ENCODE measurements at places on chromosomes 2 and 18.

GRCh38 chr2:33033606-33034081 lies 86.9 kb downstream of the LTBP1 start:
- no peak for DNase-seq

DNA sequence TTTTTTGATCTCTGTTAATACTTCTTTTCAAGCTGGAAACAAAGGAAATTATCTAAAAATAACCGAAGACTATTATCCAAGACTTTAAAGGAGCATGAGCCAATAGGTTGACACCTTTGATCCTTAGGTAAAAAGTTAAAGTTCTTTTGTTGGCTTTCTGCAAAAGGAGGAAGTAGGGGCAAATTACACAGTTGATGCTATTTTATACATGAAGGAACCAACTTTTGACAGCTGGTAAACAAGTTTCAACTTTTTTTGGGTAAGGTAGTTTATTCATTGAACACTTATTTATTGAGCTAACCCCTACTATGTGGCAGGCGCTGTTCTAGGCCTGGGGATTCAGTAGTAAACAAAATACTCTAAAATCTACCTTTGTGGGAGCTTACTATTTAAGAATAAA lies 66.6 kb upstream of the ZEB2 start:
- DNase-seq, result no peak

DNA sequence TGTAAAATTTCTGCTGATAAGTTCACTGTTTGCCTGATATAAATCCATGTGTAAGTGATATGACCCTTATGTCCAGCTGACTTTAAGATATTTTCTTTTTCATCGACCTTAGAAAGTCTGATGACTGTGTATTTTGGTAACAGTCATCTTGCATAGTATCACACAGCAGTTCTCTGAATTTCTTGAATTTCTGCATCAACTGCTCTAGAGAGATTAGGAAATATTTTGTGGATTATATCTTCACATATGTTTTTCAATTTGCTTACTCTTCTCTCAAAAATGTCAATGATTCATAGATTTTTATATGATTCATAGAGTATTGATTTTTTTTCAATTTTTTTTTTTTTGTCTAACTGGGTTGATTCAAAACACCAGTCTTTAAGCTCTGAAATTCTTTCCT lies 945.3 kb downstream of the TRIB2 start:
- DNase-seq, result no peak

DNA sequence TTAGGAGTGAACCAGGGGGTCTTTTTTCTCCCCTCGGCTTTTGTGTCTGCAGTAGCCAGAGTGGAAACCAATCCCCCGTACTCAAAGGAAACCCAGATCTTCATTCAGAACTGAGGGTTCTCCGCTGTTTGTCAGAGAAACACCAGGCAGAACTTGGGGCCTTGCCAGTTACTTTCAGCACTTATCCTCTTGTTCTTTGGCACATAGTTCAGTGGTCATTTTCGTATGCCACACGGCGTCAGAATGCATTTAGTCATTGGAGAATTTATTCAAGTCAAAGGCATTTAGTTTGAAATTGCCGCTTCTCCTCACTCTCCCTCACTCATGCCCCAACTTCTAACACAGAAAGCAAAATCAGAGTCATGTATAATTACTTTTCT lies 102.9 kb downstream of the CABLES1 start:
- DNase-seq, result peak; percentile 56

- no peak for DNase-seq
Measured at GRCh38 chr2:49226360-49226759, 72.0 kb upstream of the FSHR start.

- DNase-seq, result no peak
Measured at GRCh38 chr18:65436430-65436829, 314.4 kb upstream of the CDH7 start.

- DNase-seq, result peak; percentile 46
Measured at GRCh38 chr2:201231781-201232466, 28.4 kb upstream of the CASP8 start.

GRCh38 chr18:845152-845819 lies 33.2 kb upstream of the YES1 start:
- no peak for DNase-seq

- no peak for DNase-seq
Measured at GRCh38 chr2:42937171-42937875, 144.9 kb upstream of the HAAO start.

- no peak for DNase-seq
Measured at GRCh38 chr18:29892960-29893558, 1149.5 kb downstream of the DSC3 start.

DNA sequence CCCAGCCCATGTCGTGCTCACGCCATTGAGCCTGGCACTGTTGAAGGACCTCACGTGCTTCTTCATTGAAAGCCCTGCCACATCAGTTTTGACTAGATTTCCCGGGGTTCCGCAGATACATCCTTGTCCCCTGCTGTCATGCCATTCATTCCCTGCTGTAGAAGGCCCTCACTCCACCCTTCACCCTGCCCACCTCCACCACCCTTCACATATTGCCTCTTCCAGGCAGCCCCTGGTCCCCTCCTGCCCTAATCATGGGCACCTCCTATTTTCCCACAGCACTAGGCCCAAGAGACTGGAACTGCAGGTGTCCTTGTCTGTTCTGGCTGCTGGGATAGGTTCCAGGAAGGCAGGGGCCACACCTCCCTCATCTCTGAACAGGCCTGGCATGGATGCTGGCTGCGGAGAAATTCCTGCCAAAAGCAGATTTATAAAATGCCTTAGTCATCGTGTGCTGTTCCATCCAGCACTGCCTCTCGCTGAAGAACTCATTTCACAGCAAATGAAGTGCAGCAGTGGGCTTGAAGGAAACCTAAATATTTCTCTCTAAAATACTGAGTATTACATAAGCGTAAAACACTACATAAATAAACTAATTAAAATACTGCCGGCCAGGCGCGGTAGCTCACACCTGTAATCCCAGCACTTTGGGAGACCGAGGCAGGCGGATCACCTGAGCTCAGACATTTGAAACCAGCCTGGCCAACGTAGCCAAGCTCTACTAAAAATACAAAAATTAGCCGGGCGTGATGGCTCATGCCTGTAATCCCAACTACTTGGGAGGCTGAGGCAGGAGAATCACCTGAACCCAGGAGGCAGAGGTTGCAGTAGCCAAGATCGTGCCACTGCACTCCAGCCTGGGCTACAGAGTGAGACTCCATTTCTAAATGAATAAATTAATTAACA lies 38.4 kb downstream of the EIF4E2 start:
- DNase-seq, result no peak

GRCh38 chr2:36456227-36457175 lies 100.9 kb downstream of the CRIM1 start:
- DNase-seq, result no peak

GRCh38 chr2:98912221-98912851 lies 23.7 kb downstream of the CRACDL start:
- DNase-seq, result no peak

DNA sequence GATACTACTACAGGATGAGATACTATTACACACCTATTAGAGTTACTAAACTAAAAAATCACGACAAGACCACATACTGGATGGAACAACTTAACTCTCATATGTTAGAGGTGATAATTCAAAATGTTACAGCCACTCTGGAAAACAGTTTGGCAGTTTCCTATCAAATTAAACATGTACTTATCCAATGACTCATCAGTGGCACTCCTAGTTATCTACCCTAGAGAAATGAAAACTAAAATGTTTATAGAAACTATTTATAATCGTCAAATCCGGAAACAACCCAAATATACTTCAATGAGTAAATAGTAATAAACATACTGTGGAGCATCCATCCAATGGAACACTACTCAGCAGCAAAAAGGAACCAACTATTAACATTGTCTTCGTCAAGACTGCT lies 137.0 kb upstream of the RBBP8 start:
- DNase-seq, result no peak

- no peak for DNase-seq
Measured at GRCh38 chr18:79386547-79386946, 9.2 kb upstream of the NFATC1 start.

DNA sequence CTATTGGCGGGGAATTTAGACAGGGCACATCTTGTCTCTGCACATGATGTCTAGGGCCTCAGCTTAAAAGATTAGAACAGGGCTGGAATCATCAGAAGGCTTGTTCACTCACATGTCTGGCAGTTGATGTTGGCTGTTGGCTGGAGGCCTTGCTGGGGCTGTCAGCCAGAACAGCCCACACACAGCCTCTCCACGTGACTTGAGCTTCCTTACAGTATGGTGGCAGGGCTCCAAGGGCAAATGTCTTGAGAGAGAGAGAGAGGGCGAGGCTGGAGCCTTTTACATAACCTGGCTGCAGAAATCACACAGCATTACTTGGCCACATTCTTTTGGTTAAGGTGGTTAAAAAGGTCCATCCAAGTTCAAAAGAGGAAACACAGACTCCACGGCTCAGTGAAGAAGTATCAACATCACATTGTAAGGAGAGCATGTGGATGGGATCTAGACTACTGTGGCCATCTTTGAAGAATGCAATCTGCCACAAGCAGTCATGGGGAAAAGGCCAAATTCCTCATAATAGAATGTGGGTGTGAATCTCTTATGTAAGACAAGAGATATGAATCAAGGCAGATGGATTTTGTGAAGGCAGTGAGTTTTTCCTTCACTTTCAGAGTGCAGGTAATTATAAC lies 30.4 kb downstream of the SRSF7 start:
- no peak for DNase-seq

DNA sequence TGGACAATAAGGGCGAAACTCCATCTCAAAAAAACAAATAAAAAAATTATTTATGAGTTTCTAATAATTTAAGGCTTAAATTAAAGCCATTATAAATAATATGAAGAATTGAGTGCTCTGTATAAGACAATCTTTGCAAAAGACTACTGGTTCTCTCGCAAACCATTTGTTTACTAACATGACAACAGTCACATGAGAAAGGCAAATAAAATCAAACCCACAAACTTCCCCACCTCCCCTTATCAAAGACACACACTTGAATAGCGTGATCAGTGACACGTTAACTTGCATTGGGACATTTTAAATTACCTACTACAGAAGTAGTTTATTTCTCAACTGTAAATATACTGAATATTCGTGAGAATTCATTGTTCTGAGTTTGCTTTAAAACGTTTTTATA lies 21.1 kb downstream of the RAB1A start:
- DNase-seq, result no peak

GRCh38 chr2:199933466-199933865 lies 21.8 kb downstream of the TYW5 start:
- no peak for DNase-seq

GRCh38 chr2:133760376-133760775 lies 192.1 kb upstream of the NCKAP5 start:
- no peak for DNase-seq

DNA sequence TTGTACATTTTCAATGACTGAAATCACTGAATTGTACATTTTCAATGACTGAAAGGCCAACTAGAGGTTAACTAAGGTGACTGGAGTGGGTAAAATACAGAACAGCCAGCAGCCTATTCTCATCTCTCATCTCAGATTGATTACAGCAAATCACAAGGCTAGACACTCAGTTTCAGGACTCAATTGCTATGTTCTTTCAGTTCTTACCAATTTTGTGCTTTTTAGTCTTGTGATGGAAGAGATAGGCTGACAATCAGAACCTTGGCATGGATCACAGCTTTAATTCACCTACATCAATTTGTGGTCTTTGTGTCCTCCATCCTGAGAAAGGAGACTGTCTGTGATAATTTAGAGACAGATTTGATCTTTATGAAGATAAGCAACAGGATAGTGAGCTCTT lies 124.7 kb downstream of the GULP1 start:
- no peak for DNase-seq

DNA sequence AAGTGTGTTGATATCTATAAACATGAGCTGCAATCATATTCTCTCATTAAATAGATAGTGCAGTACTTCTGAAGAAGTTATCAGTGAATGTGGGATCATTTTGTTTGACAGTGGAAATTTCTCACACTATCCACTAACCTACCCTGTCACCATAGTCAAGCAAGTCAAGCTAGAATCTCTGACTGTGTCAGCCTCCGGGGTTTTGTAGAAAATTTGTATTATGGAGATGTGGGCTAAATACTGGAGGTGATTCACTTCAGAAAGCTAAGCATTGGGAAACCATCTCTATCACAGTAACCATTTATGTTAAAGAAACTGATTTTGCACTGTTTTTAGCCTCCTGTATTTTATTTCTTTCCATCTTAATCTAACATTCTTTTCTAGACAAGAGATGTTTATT lies 126.6 kb upstream of the CREB1 start:
- DNase-seq, result no peak

DNA sequence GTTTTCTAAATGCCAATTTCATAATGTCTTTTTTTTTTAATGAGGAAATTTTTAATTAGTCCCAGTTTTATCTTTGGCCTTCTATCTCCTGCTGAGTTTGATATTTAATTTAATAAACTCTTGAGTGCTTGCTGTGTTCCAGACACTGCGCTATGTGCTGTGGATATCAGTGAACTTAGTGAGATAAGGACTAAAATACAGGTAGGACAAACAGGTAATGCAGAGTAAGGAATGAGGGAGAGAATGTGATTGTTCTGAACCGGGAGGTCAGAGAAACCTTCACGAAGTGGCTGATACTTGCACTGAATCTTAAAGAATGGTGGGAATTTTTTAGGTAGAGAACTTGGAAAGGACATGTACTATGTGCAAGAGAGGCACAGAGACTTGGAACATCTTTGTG lies 28.2 kb downstream of the TTC27 start:
- no peak for DNase-seq

DNA sequence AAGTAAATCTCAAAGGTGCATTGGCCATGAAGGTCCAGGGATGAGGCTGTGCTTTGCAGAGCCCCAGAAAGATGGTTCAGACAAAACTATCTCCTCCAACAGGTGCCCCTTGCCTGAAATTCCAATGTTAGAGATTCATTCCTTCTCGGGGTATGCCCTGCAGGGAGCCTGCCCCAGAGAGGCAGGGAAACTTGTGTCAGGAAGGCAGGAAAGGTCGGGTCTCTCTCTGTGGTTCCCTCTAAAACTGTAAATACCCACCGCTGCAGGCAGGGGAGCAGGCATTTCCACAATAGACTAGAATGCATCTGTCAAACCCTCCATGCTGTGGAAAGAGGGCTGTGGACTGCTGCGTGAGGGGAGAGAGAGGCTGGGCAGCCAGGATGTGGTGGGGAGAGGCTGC lies 207.8 kb upstream of the SMAD2 start:
- DNase-seq, result no peak

- DNase-seq, result no peak
Measured at GRCh38 chr2:88885679-88886416, 194.4 kb downstream of the RPIA start.

- DNase-seq, result no peak
Measured at GRCh38 chr2:33628031-33628827, 29.1 kb upstream of the FAM98A start.

GRCh38 chr2:101672047-101672446 lies 25.5 kb upstream of the MAP4K4 start:
- DNase-seq, result no peak

- no peak for DNase-seq
Measured at GRCh38 chr2:100213595-100213994, 71.2 kb upstream of the AFF3 start.
